ENCODE measurements at places on chromosomes 6 and 20.

DNA sequence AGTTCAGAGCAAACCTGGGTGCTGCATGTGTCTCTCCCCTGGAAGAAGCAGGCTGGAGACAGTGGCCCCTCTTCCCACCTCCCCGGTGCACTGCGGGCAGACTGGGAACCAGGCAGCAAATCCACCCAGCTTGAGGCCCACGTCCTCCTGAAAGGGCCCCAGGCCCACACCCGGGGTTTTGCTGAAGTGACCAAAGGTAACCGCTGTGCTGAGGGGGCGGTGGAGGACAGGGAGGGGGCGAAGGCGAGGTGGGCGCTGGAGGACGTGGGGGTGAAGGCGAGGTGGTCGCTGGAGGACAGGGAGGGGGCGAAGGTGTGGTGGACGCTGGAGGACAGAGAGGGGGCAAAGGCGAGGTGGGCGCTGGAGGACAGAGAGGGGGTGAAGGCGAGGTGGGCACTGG lies 1.8 kb upstream of the BIRC7 start:
- DNase-seq = no peak

DNA sequence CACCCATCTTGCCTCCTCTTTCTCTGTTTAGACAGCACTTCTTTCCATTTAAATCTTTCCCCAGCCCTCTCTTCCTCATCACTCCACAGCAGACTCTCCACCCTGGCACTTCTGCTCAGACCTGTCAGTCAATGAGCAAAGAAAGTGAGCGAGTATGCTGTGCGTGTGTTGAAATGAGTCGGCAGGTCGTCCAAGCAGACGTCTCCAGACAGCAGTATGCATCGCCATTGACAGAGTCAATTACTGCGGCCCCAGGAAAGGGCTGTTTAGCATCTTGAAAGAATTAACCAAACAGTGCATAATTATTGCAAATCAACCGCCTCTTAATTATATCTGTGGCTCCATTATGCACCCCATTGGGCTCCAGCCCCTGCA lies 54.8 kb upstream of the KCNG1 start:
- no peak for DNase-seq

DNA sequence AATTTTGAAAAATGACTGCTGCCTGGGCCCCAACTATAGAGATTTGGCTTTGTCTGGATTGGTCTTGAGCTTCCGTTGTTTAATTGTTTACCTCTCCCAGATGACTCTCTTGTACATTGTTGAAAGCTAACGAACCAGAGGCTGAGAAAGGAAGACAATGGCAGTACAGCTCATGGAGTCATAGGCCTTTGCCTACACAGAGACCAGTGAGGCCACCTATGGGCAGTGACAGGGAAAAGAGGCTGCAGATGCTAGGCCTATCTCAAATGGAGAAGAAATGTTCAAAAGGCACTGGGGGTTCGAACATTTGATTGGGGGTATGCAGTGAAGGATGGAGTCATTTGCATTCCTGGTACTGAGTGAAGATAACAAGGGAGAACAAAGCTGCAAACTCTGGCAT lies 29.1 kb downstream of the OPN5 start:
- no peak for DNase-seq

DNA sequence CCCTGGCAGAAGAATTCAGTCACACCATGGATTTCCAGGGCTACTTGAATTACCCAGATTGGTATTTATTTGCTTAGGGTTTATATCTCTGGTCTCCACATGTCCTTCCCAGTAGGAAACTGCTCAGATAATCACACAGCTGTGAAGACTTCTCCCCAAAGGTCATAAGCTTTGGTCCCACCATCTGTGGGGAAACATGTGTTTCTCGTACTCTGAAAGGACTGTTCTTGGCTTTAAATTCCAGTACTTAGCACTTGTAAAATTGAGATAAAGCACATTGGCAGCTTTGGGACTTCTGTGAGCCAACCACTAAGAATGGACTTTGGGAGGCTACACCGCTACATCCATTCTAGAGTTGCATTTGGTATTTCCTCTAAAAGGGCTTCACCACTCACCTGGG lies 205.3 kb upstream of the FOXA2 start:
- DNase-seq = no peak

Data from stimulated activated CD4-positive, alpha-beta T cell treated with anti-CD3 and anti-CD28 coated beads, Interleukin-4, amount 100 ng/mL, for 1 hour (primary cell).